ENCODE measurements at places on chromosomes 4 and X. TPM values are rescaled to one million over a fixed set of nuclear protein-coding genes. Genes with fewer than 3 reads are reported as not detected.

ADRA2C gene
- under 0.01 TPM for total RNA-seq

ADGRG4 gene
- not detected for total RNA-seq

TMEM31 gene
- not detected for total RNA-seq

MAGEA11 gene
- not detected for total RNA-seq

ADH7 gene
- total RNA-seq: not detected

SPRY1 gene
- 29.7 TPM for total RNA-seq

FGA gene
- total RNA-seq: not detected

DRP2 gene
- under 0.01 TPM for total RNA-seq

STARD8 gene
- 44.5 TPM for total RNA-seq

SLITRK2 gene
- total RNA-seq: not detected

TMPRSS11B gene
- total RNA-seq: not detected
